ENCODE measurements at places on chromosomes 2 and 18. TPM values are rescaled to one million over a fixed set of nuclear protein-coding genes. Genes with fewer than 3 reads are reported as not detected.
A peak's percentile ranks its signal among the peaks of the same experiment; 100 is the strongest.

GRCh38 chr2:23684395-23685176, 242.3 kb downstream of the ATAD2B start:
- DNase-seq = no peak

Gene ALKAL2
- total RNA-seq = not detected

DNA sequence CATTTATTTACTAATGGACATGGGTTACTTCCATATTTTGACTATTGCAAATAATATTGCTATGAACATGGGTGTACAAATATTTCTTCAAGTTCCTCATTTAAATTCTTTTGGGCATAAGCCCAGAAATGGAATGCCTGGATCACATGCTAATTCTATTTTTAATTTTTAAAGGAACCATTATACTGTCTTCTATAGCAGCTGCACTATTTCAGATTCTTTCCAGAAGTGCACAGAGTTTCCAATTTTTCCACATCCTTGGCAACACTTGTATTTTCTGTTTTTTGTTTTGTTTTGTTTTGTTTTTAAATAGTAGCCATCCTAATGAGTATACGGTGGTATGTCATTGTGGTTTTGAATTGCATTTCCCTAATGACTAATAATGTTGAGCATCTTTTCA, 8.5 kb upstream of the RALBP1 start:
- no peak for DNase-seq

- DNase-seq = peak; percentile 50
These were observed 754.9 kb downstream of the RNF144A start for GRCh38 chr2:7672027-7672684.

GRCh38 chr2:17643031-17643615, 102.6 kb downstream of the VSNL1 start:
- DNase-seq = peak; percentile 94

GRCh38 chr18:31943878-31944816, 1.2 kb upstream of the TRAPPC8 start:
- DNase-seq = no peak

DNA sequence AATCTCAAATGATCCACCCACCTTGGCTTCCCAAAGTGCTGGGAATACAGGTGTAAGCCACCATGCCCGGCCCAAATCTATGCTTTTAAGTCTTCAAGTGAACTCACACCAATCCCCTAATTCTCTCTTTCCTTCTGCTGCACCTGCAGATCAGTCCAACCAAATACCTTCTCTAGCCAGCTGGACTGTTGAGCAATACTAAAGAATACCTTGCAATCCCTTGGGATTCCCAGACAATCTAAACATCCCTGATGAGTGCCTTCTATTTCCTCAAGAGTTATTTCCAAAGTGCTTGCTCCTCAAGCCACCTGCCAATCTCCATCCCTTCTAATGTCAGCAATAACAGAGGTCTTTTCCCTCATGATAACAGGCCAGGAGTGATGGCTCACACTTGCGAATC, 48.6 kb downstream of the SF3B1 start:
- DNase-seq = no peak

DNA sequence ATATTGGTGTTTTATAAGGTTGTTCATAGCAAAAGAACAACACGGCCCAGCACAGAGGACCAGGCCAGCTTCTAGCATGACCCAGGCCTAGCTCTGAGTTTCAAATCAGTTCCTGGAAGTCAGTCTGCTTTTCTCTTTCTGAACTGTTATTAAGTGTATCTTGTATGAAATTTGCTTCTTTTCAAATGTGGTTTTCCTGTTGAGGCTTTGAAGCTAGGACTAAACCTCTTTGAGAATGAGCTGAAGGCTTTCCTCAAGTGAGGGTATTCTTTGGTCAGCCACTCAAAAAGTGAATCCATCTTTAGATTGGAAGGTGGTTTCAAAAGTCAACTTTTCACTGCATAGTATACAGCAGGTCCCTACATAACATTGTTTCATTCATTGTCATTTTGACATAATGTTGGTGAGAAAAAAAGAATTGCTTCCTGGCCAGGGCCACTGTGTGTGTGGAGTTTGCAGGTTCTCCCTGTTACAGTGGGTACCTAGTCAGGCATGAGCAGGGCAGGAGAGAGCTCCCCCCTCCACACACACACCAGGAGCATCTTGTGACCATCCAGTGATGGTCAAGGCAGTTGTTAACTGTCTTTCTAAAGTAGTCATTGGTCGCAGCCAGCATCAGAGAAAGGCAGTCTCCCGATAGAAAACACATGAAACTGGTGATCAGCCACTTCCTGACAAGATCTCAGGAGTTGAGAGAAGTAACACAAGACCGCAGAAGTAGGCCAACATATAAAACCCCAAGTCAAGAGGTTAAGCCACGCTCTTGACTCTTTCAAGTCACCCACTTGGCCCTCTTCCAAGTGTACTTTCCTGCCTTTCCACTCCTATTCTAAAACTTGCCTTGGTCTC, 6.7 kb upstream of the ACAA2 start:
- DNase-seq = peak; percentile 7

DNA sequence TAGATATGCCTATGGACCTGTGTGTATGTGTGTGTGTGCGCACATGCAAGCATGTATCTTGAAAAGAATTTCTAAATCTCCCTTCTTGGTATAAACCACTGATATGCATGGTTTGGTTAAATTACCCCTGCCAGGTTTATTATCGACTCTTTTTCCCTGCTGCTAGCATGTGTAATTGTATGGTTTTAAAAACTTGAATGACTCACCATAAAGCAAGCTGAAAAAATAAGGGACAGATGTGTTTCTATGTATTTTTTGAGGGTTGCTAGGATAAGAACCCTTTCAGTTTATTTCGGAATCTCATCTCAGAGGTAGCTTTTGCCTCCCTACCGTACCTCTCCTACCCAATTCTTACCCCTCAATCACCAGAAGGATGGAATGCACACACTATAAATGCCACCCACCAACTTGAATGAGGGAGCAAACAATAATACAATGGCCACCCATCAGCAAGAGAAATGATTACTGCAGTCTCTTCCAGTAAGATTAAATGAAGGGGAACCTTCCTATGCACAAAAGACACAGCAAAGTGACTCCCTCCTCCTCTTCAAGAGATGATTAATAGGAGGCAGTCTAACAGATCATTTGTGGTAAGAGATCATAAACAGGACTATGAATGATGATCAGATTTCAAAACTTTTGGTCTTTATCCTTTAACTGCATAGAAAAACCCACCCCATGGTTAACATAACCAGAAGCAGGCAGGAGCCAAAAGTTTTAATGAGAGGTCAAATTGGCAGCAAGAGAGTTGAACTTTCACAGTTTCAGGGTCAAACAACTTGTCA, 357.2 kb downstream of the SATB2 start:
- peak; percentile 83 for DNase-seq

Gene SERPINB11
- total RNA-seq = not detected

GRCh38 chr18:62883937-62884735, 168.8 kb downstream of the PHLPP1 start:
- no peak for DNase-seq

DNA sequence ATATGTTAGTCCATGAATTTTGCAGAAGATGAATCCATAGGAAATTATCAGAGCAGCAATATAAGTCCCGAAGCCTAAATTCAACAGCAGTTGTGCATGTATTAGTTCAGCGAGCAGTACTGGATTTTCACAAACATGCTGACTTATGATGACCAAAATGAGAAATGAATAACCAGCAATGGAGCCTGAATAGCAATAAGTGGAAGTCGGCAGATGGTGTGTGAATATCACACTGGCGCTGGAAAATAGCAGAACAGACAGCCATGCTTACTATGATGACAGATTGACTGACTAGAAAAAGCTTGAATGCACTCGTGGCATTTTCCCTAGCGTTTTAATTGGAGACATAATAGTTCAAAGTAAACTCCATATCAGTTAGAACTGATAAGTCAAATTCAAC, 1114.5 kb downstream of the DSC3 start:
- DNase-seq = no peak

DNA sequence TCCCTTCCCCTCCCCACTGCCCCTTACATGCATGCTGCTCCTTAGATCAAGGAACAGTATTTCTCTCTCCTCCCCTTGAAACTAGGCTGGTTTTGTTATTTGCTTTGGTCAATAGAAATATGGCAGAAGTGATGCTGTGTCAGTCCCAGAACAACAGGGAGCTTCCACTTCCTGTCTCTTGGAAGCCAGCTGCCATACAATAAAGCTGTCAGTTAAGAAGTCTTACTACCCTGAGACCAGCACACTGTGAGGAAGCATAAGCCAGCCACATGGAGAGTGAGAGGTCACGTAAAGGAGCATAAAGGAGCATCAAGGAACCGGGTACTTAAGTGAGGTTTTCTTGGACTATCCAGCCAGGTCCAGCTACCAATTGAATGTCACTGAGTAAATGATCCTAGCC, 126.6 kb downstream of the NOL4 start:
- DNase-seq = no peak

Gene ITGB6
- 0.10 TPM for total RNA-seq

Gene CDK5R2
- total RNA-seq = 0.20 TPM

- no peak for DNase-seq
These were observed 133.3 kb upstream of the SERTAD2 start for GRCh38 chr2:64787019-64787365.

Gene FAM237A
- not detected for total RNA-seq

Gene SOWAHC
- 7.2 TPM for total RNA-seq

DNA sequence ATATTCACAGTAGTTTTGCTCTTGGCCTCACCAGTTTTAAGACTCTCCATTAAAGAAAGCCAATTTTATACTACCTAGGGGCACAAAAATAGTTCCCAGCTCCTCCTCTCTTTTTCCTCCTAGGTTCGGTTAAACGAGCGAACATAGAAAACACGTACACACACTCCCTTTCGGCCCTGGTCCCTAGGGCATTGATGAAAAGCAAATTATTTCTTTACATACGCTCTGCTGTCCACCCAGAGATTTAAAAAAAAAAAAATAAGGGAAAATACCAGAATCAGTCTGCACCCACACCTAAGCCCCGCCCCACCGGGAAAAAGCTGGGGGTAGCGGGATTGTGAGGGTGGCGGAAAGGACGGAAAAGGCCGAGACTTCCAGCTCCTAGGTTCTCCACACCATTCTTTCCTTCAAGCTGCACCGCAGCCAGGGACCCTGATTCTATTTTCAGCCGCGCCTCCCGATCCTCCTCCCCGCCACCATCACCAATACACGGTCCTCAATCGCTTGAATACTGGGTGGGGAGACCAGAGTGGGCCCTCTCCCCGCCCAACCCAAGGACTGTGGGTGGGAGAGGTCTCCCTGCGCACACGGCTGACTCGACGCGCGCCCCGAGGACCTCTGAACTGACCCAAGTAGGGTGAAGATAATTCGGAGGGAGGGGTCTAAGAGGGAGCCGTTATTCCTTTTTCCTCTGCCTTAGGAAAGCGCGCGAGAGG, 769 bp downstream of the ATF2 start:
- DNase-seq = peak; percentile 60

GRCh38 chr2:99868260-99868659, 274.1 kb downstream of the AFF3 start:
- DNase-seq = no peak

GRCh38 chr2:1436369-1436768, 23.1 kb downstream of the TPO start:
- DNase-seq = no peak

Gene HTR2B
- total RNA-seq = 1.7 TPM

GRCh38 chr18:76822506-76823160, at the start of gene ZNF236:
Gene ZNF236 (plus strand): TSS chr18:76822557. CDS start chr18:76822608, 51 bp downstream.
- peak; percentile 76 for DNase-seq

GRCh38 chr2:202032846-202033316, 774 bp upstream of the FZD7 start:
- peak; percentile 52 for DNase-seq

Gene DNAJC5G
- total RNA-seq = not detected

DNA sequence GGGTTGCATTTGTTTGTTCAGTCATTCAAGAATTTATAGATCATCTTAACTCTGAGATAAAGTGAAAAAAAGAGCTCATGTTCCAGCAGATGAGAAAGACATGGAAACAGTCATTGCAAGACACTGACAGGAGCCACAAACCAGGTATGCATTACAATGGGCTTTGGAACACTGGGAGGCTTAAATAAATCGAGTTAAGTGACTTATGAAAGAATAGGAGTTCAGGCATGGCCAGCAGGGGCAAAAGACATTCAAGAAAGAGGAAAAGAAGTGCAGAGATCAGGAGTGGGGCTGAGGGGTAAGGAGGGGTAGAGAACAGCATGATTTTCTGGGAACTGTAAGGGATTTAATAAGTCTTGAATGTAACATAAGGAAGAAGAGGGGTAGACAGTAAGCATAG, 121.2 kb upstream of the EPC2 start:
- no peak for DNase-seq
